Cerebellar nuclear complex (tissue), 1 donor: ENCODE measurements at places on chromosomes 13 and 19.

GRCh38 chr19:8684001-8684902, 14.3 kb downstream of the ACTL9 start:
- no peak for DNase-seq

DNA sequence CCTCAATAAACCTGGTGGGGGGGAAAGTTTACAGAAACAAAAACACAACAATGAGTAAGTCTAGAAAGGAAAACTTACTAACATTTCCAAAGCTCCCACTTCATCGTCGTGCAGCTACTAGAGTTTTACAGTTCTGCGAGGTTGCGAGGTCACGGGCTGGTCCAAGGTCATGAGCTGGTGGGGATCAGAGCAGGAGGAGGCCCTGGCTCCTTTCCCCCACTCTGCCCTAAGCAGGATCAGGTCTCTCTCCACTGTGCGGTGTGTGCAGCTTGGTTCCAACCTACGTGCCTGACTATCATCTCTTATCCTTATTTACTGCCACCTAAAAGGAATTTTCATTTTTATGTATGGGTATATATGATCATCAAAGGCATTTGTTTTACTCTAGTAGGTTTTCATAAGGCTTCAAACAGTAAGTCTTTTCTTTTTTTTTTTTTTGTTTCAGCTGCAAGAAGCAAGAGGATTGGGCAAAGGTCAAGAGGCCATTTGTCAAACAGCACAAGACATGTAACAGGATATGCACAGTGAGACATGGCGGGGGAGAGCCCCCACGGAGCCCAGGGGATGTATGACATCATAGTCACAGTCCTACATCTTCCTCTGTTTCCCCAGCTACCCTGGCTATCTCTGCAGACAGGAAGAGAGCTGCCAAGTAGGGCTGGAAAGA, 76.6 kb upstream of the POMP start:
- DNase-seq = no peak

DNA sequence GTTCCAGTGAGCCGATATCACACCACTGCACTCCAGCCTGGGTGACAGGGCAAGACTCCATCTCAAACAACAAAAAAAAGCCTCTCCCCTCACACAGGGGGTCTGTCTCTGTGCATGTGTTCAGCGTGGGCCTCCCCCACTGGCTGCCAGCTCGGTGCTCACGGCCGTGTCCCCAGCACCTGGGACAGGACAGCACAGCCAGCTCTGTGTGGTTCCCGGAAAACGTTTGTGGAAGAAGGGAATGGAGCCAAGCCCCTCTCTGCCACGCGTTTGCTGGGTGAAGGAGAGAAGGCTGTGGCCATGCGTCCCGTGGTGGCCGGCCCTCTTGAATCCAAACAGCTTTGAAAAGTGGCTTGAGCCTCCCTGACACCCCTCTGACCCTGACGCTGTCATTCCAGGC, 32.3 kb downstream of the DPF1 start:
- no peak for DNase-seq

DNA sequence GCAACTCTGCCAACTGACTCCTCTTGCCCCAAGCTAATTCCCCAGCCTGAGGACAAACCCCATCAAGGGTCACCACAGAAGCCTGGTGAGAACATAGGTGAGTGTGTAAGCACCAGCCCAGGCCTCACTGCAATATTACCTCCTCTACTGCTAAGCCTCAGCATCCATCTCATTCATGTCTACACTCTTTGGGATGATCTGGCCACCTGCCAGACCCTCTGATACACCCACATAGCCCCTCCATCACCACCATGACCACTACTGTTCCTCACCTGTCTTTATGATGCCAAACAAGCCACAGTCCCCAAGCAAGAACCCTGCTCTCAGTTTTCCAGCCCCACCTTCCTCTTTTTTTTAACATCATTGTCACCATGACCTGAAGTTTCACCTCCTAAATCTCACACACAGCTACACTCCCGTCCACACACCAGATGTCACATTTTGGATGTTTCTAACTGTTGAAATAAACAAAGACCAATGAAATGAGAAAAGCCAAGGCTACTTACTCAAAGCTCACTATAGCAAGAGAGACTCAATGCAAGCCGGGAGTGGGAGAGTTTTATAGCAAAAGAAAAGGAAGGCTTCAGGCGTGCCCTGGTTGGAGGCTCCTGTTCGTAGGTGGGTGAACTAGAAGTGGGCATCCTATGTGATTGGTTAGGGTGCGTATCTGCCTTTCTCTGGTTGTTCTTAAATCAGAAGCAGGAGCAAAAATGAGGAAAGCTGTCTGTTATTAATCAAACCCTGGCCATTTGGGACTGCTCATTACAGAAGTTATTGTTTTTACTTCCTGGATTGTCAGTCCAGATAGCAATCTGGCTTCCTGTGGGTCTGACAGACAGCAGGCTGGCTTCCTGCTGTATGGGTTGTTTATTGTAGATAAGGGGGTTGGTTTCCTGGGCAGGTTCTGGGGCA, 2.0 kb downstream of the ZNF792 start:
- no peak for DNase-seq

GRCh38 chr19:13864046-13864666, 12.8 kb upstream of the NANOS3 start:
- DNase-seq = no peak

- no peak for DNase-seq
These were observed 65.5 kb downstream of the TBC1D4 start for GRCh38 chr13:75416327-75417011.

DNA sequence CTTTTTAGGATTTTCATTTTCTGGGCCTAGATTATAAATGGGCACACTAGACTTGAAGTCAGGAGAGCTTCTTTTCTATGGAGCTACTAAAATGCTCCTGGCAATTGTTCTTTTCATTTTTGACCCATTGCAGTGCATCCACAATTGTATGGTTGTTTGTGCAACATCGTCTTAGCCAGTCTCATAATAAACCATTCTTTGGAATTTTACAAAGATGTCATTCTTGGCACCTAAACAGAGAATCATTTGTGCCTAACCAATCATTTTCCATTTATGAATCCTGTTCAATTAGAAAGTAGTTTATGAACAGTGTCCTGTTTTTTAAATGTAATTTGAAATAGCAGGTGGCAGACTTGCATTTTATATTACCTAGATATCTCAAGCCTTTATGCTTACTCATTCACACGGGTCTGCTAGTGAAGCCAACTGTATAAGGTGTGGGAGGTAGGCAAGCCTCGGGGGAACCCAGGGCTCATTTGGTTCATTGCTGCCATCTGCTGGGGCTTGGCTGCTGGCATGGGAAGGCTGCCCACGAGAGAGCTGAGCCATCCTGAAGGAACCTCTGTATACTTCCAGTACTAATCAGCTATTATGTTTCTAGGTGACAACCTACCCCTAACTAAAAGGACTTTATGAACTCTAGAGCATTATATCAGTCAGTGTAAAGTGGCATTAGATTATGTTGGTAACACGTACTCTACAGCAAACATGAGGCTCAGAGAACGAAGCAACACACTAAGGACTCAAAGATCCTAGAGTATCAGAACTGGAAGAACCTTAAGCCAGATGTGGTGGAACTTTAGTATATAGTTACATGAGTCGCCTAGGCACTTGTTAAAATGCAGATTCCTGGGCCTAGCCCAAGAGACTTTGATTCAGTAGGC, 60.0 kb downstream of the TPT1 start:
- DNase-seq = no peak

DNA sequence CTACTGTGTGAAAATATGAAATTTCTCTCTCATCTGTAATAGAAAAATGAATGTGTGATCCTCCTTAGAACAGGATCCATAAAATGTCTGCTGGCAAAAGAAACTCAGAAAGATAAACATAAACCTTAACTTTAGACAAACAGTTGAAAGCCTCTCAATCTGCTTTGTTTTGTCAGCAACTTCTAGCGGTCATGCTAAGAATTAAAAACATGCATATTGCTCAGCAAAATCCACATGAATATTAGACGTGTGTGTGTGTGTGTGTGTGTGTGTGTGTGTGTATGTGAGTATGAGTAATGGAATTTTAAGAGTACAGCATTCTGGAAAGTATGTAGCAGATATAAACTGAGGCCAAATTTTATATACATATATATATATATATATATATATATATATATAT, 1779.2 kb upstream of the MIR17HG start:
- no peak for DNase-seq

- no peak for DNase-seq
These were observed 228.3 kb downstream of the DACH1 start for GRCh38 chr13:71638751-71639150.

DNA sequence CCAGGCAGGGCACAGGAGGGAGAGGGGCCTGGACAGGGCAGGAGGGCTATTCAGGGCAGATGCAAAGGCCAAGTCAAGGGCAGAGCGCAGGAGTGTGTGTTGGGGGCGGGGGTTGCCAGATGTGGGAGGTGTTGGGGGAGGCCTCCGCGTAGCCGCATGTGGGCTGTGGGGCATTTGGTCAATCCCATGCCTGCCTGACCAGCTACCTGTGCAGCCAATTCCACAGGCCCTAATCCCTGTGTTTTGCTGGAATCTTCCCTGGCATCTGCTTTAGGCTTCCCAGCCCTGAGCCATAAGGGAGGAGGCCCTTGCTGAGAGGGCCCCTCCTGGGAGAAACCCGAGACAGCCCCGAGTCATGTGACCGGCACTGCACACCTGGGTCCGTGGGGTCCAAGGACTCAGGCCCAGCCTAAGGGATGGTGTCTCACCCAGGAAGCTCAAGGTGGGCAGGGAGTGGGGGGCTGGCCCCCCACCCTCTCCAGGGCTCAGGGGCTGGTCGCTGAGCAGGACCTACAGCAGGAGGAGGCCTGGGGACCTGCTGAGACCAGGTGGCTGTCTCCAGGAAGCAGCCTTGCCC, 20.3 kb downstream of the RFX1 start:
- DNase-seq = no peak

GRCh38 chr19:17765069-17765618, 13.9 kb downstream of the FCHO1 start:
- no peak for DNase-seq

DNA sequence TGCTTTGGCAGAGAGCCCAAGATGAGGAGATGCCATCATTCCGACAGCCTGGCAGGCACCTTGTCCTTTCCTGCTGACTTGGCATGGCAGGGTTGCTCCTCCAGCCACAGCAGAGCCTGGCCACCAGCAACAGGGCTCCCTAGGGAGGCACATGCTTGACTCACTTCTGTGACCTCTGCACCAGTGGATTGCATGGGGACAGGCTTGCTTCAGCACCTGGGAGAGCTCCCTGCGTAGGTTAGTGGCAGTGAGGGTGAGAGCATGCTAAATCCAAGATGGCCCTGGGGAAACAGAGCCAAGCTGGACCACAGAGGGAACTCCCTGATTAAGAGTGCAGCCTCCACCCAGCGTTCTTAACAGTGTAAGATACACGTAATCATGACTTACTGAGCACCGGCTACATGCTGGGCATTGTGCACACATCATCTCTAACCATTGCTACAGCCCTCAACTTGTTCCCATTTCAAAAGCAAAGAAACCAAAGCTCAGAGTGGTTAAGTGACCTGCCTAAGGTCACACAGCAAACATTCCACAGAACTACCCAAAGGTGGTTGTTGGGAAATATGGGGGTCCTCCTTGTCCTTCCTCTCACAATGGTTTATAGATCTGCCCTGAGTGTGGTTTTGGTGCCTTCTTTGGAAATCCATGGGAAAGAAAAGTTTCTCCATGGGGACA, 116.6 kb upstream of the UQCRFS1 start:
- no peak for DNase-seq

DNA sequence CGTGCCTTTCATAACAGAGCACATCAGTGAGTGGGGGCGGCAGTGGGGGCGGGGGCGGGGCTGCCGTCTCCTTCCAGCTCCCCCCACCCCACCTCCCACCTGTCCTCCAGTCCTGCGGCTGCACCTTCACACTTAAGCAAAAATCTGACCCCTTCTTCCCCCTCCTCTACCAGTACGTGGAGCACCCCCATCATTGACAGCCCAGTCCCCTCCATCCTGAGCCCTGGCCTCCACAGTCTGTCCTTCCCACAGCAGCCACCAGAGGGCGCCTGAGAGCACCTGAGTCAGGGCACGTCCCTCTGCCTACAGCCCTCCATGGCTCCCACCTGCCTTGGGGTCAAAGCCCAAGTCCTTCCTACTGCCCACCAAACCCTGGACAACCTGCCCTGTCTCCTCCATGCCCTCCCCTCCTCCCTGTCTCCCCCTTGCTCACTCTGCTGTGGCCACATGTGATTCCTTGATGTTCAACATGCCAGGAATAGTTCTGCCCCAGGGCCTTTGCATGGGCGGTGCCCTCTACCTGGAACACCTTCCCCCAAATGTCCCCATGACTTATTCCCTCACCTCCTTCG, 4.0 kb downstream of the EBI3 start:
- DNase-seq = no peak

- DNase-seq = no peak
These were observed 8.0 kb upstream of the RPS15 start for GRCh38 chr19:1430246-1430645.

DNA sequence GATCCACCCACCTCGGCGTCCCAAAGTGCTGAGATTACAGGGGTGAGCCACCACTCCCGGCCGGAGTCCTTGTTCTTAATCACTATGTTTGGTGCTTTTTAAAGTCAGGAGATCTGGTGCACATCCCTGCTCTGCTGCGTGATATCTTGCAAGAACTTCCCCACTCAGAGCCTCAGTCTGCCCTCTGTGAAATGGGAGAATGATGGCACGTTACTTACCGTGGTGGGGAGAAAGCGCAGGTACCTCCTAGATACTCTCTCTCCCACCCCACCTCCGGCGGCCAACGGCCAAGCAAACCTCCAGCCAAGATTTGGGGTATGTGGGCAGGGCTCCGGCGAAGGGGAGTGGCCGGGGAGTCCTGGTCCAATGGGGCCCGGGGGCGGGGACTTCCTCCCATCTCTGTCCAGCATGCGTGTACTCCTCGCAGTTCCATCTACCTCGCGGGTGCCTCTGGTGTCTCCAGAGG, at the start of gene RYR1:
RYR1 (plus strand) TSS at position 424 of the 466 bp plus-strand sequence. CDS start 139 bp downstream, outside the sequence.
- no peak for DNase-seq

- DNase-seq = no peak
These were observed 83.3 kb downstream of the KLF5 start for GRCh38 chr13:73142071-73142470.

DNA sequence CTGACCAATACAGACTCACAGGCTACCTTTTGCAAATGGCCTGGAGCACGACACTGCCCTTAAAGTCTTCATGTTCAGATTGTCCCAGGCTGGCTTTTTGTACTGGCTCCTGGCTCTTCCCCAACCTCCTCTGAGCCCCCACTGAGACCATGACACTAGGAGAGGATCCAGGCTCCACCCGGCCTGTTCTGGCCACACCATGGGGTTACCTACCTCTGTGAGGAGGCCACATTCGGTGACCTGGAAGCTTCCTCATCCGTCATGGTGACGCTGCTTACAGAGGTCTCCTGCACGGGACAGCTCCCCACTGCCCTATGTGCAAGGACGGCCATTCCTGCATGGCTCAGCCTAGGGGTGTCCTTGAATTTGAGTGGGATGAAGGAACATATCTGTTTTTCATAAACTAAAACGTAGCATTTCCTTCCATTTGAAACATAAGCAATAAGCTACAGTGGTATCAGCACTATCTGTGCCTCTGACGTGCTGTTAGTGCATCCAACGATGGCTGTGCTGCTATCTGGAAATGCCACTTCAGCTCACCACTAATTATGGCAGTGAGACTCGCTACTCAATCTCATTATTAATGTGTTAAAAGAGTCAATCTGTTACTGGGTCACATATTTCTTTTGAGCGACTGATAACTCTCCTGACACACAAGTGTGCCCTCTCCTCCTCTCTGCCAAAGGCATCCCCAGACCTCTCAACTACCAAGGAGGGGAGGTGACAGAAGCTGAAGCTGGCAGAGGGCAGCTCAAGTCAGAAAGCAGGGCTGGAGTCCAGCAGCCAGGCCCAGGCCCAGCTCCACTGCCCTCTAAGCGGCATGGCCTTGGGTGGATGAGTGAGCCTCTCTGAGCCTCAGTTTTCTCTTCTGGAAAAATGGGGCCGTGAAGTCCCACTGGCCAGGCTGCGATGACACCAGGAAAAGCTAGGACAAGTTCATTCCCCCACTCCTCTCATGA, 29.6 kb downstream of the ELL start:
- no peak for DNase-seq

- no peak for DNase-seq
These were observed 329.8 kb upstream of the GPC6 start for GRCh38 chr13:92896842-92897241.
